ENCODE measurements at places on chromosomes 12 and 14. TPM values are rescaled to one million over a fixed set of nuclear protein-coding genes. Genes with fewer than 3 reads are reported as not detected.

- DNase-seq = no peak
These were observed 27.9 kb downstream of the TMCC3 start for GRCh38 chr12:94622475-94622874.

- no peak for DNase-seq
These were observed 658 bp upstream of the CEP128 start for GRCh38 chr14:80942191-80942600.

DNA sequence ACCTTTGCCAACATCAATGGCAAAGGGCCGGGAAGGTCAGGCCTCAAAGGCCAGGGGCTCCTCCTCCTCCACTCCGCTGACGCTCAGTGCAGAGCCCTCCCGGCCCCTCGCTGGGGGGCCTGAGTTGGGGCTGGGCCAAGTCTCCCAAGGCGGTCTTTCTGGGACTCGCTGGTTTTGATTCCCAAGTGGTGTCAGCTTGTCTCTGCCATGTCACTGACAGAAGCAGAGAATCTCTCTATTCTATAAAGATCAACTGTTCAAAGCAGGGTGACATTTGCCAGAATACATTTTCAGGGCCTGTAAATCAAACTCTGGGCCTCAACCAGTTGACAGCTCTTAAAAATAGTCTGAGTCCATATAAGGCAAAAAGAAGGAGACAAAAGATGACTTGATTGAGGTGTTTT lies 75.9 kb downstream of the CCDC88C start:
- no peak for DNase-seq

DNA sequence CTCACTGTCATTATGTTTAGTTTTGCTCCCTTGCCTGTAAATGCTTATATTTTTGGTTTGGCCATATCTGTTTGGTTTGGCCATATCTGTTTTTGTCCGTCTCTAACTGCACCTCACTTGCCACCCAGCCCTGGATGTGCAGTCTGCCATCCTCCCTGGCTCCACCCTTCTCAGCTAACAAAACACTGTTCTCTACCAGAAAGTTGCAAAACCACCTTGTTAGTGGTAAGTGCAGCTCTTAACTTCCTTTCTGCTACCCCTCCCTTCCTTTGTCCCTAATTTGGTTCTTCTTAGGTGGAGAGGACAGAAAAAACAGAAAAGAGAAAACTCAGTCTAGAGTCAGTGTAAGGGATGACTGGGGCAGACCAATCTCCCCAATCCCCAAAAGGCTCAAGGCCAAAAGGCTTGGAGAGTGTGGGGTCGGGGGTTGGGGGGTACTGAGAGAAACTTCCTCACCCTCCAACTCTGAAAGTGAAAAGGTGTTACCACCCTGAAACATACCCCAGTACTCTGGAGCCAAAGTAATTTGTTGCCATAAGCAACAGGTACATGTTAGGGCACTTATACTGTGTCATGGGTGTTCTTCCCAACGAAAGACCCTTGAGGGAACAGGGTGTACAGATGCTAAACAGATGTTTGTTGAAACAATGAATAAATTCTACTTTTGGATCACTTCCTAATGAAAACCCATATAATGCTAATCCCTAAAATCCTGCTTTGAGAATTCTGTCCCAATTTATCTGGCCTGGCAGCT lies 5.0 kb downstream of the BIN2 start:
- no peak for DNase-seq

DNA sequence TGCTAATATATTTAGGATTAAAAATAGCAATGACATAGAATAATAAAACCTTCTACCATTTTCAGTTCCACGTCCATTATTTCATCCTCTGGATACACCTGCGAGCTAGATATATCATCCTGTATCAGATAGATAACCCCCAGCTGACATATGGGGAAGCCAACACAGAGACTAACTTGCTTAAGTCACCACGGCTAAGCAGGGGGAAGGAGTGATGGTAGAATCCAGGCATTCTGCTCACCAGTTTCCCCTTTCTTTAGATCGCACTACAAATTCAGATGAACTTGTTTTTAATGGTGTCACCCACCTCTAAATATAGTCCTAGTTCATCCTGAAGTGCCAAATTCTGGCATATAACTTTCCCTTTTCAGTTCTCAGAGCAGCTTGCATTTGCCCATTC lies 110.1 kb downstream of the TXNDC16 start:
- DNase-seq = no peak

DNA sequence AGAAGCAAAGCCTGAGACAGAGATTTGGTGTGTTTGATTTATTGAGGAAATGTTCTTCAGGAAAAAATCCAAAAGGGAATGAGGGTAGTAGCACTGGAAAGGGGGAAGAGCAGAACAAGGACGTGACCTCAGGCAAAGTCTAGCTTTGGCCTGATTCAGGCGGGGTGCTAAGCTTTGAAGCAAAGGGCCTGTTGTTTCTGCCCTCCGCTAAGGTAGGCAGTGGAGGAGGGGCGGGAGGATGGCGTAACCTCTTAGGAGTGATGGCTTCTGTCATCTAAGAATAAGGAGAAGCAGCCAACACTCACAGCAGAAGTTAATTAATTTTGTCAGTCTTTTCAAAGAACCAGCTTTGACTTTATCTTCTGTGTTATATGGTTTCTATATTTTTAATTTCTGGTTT lies 20.4 kb downstream of the ABHD12B start:
- no peak for DNase-seq

- no peak for DNase-seq
These were observed 508.1 kb downstream of the PCNX1 start for GRCh38 chr14:71415404-71415690.

Gene FAIM2
- 0.29 TPM for total RNA-seq

DNA sequence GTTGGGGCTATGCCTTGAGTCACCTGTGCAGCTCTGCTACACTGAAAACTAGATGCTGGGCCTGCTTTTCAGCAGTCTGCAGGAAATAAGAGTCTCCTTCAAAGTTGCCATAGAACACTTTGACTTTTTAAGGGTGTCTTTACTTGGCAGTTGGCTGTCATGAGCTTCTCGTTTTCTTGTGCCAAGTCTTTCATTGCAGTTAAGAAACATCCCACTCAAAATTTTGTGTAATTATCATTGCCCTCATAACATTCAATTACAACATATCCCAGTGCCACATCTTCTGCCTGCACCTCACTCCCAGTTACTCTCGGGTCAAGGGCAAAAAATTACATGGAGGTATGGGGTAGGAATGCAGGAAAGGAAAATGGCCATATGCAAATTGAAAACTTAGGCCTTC lies 29.1 kb downstream of the GPR65 start:
- DNase-seq = no peak

Gene SLC39A2
- total RNA-seq = 2.7 TPM

Gene TAS2R7
- total RNA-seq = 0.40 TPM

GRCh38 chr14:51356381-51356780 lies 116.3 kb downstream of the TMX1 start:
- DNase-seq = no peak

Gene SENP1
- 27.6 TPM for total RNA-seq

DNA sequence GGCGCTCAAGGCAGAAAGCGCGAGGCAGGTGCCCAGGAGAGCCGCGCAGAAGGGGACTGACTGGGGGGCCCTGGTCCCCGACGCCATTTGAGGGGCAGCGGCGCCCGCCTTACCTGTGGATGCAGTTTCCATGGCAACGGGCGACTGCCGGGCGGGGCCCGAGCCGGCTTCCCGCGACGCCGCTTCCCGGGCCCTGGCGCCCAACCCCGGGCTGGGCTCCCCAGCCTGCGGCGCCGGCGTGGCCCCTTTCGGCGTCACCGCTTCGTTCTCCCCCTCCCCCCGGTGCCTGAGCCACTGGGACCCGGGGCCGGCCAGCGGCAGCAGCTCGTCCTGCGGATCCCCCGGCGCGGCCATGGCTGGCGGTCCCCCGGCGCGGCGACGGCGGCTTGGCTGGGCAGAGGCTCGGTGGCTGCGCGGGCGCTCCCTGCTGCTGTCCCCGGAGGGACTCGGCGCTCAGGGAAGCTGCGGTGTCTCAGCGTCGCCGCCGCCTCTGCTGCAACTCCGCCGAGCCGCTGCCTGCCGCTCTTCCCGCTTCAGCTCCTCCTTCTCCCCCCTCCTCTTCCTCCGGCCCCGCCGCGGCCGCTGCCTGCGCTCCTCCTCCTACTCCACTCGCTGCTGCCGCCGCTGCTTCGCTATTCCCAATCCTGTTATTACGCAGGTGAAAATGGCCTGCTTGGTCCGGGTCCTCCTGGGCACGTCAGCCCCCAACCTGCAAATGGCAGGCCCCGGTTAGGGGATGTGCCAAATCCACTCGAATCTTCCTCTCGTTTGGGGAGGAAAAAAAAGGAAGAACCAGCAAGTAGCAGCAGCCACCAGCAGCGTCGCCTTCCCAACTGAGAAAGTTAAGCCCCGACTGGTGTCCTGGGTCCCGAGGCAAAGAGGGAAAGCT lies at the start of gene RTN1:
Gene RTN1, minus strand, starts transcription at position 500 of the 889 bp plus-strand sequence. Its CDS starts 146 bp downstream, at position 354.
- peak; percentile 56 for DNase-seq

GRCh38 chr14:77709412-77709811 lies 1.5 kb downstream of the SLIRP start:
- DNase-seq = no peak

DNA sequence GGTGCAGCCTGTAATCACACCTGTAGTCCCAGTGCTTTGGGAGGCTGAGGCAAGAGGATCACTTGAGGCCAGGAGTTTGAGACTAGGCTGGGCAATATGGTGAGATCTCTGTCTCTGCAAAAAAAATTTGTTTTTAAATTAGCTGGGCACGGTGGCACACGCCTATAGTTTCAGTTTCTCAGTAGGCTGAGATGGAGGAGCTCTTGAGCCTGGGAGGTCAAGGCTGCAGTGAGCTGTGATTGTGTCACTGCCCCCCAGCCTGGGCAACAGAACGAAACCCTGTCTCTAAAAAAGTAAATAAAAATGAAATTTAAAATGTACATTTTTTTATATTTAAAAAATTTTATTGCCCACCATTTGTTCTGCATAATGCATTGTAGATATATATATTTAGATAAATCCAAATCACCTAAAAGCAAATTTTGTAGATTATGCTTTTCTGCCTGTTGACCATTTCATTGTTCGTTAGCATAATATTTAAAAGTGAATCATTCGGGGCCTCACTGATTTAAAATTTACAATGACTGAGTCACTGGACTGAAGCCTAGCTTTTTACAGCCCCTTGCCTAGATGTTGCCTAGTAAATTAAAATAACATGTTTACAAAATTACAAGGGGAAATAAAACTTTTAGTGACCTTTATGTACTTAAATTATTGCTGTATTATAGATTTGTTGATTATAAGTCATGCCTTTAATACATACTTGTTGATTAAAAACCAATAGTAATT lies 87.9 kb downstream of the USP15 start:
- DNase-seq = no peak

DNA sequence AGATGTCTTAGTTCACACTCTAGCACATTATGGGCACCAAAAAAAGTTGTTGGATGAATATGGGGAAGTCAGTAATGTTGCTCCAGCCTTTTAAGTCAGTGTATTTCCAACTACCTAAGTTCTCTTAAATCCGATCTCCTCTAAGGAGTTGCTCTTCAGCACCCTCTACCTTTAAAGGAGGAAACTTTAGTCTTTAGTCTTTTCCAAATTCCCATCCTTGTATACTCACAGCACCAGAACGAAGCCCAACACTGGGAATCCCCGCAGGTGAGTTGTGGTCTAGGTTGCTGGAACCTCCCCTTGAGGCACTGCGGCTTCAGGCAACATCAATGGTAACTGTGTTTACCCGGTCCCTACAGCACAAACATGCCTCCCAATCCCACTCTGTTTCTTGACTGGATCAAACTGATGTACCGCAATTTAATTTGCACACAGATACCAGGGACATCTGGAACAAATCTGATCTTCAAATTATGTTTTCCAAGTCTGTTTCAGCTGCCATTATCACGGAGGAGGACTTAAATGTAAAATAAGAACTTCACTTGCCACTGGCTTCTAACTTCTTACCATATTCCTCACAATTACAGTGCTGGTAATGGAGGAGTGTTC lies 179.0 kb downstream of the FOXN3 start:
- no peak for DNase-seq

DNA sequence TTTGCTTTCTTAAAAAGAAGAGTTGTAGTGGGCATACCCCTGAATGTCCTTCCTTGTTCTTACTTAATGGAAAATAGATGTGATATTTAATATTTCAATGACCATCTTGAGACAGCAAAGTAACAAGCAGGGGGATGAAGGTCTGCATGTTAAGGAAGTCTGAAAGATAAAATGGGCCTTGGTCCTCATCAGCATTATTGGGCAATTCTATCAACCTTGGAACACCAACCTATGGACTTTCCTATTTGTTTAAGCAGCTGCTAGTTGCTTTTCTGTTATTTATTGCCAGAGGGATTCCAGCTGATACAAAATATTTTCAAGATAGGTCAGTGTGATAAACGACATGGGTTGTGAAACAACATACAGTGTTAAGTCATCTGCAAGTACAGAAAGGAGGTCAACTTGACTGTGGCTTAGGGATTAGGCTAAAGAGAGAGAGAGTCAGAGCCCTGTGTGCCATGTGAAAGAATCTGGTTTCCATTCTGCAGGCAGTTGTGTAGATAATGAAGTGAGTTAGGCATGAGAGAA lies 16.4 kb upstream of the A2M start:
- DNase-seq = no peak

DNA sequence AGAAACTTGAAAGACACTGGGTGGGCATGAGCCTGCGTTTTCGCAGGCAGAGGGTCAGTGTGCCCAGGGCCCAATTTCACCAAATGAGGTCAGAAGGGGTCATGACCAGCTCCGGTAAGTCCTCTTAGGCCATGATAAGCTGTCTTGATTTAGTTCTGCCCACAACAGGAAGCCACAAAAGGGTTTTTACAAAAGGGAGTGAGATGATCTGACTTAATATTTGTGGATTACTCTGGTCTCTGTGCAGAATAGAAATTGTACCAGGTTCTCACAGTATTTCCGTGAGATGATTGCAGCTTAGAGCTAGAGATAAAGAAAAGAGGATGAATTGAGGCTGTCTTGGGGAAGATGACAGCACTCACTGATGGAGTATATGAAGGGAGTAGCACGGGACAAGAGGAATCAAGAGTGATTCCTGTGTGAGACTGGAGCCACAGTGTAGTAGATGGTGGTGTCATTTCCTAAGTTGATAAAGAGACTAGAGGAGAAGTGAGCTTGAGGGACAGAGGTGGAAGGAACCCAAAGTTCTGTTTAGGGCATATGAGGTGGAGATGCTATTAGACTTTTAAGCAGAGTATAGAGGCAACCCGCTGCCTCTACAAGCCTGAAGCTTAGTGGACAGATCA lies 288.3 kb upstream of the AMIGO2 start:
- DNase-seq = no peak

Gene TAS2R8
- 0.42 TPM for total RNA-seq

Gene KLHDC1
- total RNA-seq = 6.6 TPM

DNA sequence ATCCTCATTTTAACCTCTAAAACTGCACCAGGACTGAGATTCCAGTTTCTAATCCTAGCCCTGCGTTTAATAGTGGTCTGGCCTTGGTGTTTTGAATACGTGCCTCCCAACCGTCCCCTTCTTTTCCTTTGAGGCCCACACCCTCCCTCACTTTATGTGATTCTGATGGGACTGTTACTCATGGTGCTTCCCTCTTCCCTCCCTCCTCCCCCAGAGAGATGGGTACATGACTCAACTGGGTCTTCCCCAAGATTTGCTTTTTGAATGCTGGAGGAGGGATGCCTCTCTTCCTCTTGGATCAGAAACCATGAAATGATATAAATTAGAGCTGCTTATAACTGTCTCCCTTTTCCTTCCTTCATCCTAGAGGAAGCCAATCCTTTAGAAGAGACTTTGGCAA lies 8.2 kb upstream of the PPP2R5E start:
- no peak for DNase-seq

- DNase-seq = no peak
These were observed 402.1 kb downstream of the NAV3 start for GRCh38 chr12:78232756-78233155.

Gene FGF6
- not detected for total RNA-seq

All from mesothelial cell of epicardium (in vitro differentiated cells).